ENCODE measurements at places on chromosomes 3 and 15.

DNA sequence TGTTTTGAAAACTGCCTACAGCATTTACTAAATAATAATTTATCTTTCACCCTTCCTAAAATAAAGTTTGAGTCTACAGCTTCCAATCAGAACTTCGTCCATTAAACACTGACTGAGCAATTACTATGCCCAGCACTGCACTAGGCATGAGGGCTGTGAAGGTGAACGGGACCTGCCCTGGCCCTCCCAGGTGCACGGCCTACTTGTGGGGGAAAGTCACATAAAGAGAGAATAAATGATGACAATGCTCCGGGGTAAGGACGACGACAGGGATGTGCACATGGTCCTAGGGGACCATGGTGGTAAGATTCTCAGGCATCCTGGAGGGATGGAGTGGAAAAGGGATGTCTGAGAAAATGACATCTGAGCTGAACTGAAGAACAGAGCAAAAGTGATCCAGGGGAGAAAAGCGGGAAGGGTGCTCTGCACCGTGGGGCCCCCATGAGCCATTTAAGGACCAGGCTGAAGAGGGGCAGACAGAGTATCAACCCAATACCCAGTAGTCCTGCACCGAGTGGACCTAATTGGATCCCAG, 11.5 kb downstream of the PLA2G4F start:
- DNase-seq = no peak

- no peak for DNase-seq
Measured at GRCh38 chr3:178277605-178278004, 258.6 kb upstream of the KCNMB2 start.

GRCh38 chr3:115085197-115085865, 61.8 kb downstream of the ZBTB20 start:
- DNase-seq = peak; percentile 51

DNA sequence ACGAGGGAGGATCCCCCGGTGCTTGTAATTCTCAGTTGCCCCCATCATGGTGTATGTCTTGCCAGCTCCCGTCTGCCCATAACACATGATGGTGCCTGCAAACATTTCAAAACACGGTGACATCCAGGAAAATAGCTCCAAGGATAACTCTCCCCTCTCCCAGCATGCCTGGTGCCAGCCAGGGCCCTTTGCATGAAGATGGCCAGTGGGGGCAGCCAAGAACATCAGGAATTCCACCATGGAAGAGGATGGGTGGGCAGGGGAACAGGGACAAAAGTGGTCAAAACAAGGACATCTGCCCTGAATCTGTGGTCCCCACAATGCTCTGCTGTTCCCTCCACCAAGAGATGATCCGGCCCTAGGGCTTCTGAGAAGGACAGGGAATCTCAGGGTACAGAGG, 9.0 kb downstream of the KIF9 start:
- DNase-seq = no peak

GRCh38 chr3:125119752-125120378, 64.1 kb upstream of the HEG1 start:
- no peak for DNase-seq

DNA sequence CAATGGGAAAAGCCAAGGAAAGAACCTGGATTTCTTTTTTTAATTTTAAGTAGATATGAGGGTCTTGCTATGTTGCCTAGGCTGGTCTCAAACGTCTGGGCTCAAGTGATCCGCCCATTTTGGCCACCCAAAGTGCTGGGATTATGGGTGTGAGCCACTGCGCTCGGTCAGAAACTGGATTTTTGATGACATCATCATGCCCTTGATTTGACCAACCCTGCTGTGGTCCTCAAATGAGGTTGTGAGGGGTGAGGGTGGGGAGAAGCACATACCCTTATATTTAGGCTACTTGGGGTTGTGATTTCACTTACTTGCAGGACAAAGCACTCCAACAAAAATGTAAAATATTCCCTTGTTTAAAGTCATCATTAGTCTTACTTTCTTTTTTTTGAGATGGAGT, 70.4 kb downstream of the C3orf38 start:
- DNase-seq = no peak

DNA sequence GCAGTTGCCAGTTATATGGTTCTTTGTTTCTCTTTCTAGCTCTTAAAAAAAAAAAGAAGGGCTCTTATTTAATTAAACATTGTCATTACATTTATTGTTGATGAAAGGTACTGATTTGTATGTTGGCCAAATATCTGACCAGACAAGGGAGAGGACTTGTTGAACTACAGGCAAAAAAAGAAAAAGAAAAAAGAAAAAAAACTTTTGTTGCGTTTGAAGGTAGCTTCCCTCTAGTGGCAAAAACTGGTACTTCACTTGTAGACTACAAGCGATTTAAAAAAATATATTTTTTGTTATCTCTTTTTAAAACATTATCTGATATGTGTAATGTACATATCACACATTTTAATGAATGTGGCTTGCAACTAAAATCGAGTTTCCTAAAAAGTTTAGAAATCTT, 280.6 kb downstream of the ROBO2 start:
- DNase-seq = peak; percentile 63
